ENCODE measurements at places on chromosomes 1 and 21.

DNA sequence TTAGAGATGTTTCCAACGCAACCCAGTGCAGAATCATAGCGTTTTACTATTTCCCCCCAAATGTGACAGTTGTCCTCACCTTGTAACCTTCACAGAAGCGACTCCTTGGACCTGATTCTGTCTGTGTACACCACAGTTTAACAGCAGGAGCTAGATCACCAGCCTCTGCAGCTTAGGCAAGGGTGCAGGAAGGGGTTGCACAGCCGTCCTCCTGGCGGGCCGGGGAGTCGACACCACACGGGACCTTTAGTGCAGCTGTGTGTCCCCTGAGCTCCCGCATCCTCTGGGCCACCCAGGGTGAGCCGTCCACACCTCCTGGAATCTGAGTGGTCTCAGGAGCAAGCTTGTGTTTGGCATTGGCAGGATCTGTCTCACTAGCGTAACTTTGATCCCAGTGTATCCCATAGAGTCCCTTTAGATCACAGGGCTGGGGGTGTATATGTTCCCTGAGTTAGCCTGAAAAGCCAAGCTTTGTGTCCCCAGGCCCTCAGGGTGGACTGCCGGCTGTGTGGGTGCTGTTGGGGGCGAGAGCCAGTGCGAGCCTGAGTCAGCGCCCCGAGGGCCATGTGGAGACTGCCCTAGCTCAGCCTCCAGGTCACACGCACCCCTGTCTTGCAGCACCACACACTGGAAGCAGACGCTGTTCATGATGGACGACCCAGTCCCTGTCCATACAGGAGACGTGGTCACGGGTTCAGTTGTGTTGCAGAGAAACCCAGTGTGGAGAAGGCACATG is 27.5 kb downstream of the PRMT2 start:
- no peak for DNase-seq

DNA sequence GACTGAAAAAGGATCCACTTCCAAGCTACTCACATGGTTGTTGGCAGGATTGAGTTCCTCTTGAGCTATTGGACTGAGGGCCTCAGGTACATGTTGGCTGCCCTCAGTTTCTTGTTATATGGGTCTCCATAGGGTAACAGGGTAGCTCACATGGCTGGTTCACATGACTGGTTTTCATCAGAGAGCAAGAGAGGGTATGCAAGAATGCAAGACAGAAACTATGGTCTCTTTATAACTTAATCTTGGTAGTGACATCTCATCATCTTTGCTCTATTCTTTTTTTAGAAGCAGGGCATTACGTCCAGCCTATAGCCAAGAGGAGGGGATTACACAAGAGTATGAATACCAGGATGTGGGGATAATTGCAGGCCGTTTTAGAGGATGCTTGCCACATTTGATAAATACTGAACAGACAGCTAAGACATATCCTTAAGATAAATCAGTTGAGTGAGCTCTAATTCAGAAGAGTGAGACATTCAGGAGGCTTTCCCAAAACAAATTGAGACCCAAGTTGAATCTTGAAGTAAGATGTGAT is 100.2 kb downstream of the HMCN1 start:
- DNase-seq = no peak

DNA sequence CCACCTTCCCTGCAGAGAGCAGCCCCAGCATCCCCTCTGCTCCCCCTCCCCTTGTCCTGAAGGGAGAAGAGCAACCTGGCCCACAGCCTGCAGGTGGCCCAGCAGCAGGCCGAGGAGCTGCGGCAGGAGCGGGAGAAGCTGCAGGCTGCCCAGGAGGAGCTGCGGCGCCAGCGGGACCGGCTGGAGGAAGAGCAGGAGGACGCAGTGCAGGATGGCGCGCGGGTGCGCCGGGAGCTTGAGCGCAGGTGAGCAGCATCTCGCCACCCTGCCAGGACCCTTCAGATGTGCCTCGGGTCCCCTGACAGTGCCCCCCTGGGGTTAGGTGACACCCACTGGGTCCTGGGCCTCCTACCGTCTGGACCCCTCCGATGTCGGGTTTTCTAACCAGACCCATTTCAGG is 22.3 kb downstream of the CROCC start:
- DNase-seq = no peak

- DNase-seq = peak; percentile 76
Observed at GRCh38 chr1:117659550-117660270, 53.9 kb downstream of the TENT5C start.

DNA sequence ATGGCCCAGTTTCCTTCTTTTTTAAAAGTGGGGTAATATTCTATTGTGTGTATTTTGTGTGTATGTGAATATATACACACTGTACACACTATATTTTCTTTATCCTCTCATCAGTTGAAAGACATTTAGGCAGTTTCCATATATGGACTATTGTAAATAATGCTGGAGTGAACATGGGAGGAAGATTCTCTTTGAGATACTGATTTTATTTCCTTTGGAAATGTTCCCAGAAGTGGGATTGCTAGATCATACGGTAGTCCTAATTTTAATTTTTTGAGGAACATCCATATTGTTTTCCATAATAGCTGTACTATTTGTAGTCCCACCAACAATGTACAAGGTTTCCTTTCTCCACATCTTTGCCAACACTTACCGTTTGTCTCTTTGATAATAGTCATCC is 51.0 kb downstream of the F3 start:
- DNase-seq = no peak

- no peak for DNase-seq
Observed at GRCh38 chr1:82492159-82492558, 691.4 kb downstream of the ADGRL2 start.

DNA sequence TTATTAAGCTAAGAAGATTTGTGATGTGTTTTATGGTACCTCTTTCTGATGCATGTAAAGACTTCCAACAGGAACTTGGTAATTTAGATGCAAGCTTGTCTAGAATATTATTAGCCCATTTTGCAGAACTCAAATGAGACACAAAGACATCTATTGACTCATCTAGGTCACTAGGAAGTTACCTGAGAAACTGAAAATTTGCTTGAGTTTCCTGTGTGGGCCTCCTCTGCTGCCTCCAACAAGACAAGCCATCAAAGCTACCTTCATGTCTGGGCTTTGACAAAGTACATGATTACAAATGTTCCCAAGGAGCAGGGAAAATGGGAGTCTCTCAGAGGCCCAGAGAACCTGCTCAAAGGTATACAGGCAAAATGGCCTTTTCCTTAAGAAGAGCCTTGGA is 5.6 kb downstream of the RUNX1 start:
- peak; percentile 71 for DNase-seq

DNA sequence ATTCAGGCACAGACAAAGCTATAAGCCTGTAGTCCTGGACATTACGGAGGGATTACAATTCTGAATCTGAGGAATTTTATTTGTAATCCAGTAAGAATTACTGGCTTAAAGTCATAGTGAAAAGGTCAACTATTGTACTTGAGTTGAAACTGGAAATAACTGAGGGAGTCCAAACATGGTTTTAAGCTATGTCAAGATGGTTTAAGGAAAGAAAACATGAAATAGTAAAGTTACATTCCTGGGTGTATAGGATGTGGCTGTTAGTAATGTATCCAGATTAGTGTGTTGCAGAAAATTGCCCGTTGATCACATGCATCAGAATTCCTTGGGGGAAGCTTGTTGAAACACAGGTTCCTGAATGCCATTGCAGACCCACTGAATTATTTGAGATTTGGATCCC is 124.8 kb upstream of the GORAB start:
- DNase-seq = no peak

- DNase-seq = no peak
Observed at GRCh38 chr1:189751311-189751710, 726.4 kb downstream of the BRINP3 start.

GRCh38 chr1:30256911-30257310 is 466.5 kb downstream of the MATN1 start:
- no peak for DNase-seq

DNA sequence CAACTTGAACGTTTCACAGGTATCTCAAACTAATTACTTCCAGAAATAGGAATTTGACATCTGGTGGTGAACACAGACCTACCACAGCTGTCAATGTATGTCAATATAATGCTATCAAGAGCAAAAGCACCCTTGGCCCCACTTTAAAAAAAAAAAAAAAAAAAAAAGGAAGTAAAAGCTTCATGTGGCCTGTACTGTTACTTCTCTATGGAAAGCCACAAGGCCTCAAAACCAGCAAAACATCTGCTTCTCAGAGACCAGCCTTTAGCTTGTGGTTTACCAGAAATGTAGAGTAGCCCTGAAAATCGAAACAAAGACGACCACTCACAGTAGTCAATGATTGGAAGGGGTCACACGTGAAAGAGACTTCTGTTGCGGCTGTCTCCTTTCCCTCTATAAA is 109.6 kb downstream of the SLC45A1 start:
- DNase-seq = peak; percentile 63

DNA sequence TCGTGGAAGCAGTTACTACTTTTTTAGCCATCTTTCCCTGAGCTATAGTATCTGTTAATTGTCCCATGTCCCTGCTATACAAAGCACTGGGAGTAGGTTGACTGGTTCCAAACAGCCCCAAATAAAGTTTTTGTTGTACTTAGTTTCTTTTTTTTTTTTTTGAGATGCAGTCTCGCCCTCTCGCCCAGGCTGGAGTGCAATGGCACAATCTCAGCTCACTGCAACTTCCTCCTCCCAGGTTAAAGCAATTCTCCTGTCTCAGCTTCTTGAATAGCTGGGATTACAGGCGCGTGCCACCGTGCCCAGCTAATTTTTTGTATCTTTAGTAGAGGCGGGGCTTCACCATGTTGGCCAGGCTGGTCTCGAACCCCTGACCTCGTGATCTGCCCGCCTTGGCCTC is 3.3 kb downstream of the NCSTN start:
- no peak for DNase-seq

- peak; percentile 50 for DNase-seq
Observed at GRCh38 chr1:155013632-155014031, 11.0 kb downstream of the ZBTB7B start.

DNA sequence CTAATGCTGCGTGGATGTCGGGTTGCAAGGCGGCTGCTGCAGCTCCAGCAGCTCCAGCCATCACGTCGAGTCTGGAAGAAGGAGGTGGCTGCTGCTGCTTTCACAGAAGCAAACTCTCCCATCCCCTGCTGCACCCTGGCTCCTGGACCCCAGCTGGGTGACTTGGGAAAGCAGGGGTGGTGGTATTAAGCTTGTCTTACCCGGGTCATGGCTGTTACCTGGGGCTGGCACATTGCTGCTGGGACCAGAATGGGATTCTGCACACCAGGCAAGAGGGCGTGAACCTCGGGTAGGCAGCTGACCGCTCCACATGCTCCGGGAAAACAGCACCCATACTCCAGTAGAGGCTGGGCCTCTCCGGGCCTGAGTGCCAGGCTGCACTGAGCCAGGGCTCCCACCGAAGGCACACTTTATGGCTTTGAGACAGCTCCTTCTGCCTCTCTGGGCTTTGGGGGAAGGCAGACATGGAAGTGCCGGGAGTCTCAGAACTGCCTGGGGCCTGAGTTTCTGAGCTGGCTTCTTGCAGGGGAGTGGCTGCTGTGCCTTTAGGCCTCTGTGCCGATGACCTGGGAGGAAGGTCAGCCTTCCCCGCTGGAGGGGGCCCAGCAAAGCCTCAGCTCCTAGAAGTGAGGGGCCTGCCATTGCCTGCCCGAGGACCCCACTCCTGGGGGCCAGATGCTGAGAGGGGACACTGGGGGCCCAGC is 1.2 kb downstream of the SMIM1 start:
- DNase-seq = no peak

DNA sequence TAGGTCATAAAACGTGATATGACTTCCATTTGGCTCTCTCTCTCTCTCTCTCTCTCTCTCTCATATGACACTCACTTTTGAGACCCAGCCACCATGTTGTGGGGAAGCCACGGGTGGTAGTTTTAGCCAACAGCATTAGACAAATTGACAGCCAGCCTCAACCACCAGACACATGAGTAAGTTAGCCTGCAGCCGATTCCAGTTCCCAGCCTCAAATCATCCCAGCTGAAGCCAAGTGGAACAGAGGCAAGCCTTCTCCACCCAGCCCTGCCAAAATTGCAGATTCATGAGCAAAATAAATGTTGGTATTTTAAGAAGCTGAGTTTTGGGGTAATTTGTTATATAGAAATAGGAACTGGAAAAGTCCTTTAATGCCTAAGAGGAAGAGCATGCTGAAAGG is 98.0 kb upstream of the DNAH14 start:
- DNase-seq = no peak

DNA sequence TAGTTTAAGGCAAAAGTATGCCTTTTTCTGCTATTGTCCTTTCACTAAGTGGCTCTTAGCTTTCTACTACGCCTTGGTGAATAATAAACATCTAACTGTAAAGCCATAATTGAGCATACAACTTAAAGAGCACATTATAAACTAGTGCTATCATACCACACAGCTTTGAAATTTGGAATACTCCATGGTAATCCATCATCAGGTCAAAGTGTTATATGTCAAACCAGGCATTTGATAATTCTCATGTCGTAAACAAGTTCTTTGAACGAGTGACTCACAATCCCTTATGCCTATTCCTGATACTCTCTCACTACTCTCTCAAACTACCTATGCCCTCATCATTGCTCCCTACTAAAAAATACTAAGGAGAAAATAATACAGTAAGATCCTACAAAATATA is 60.3 kb upstream of the FMN2 start:
- no peak for DNase-seq

GRCh38 chr1:145963265-145964019 is 933 bp downstream of the ANKRD34A start:
- DNase-seq = no peak

DNA sequence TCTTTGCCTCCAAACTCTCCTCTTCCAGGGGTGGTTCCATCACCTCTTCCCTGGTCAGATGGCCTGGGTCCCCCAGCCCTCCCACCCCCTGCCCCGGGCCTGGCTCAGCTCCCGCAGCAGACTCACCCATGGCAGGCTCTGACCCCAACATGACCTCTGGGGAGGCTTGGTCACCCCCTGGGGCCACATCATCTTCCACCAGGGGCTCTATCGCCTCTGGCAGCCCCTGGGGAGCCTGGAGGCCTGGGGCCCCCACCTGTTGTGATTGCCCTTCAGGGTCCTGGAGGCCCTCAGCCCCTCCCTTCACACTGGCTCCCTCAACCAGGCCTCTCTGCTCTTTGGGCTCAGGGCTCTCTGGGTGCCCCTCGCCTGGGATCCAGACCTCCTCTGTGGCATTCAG is 6.4 kb downstream of the NES start:
- DNase-seq = no peak

DNA sequence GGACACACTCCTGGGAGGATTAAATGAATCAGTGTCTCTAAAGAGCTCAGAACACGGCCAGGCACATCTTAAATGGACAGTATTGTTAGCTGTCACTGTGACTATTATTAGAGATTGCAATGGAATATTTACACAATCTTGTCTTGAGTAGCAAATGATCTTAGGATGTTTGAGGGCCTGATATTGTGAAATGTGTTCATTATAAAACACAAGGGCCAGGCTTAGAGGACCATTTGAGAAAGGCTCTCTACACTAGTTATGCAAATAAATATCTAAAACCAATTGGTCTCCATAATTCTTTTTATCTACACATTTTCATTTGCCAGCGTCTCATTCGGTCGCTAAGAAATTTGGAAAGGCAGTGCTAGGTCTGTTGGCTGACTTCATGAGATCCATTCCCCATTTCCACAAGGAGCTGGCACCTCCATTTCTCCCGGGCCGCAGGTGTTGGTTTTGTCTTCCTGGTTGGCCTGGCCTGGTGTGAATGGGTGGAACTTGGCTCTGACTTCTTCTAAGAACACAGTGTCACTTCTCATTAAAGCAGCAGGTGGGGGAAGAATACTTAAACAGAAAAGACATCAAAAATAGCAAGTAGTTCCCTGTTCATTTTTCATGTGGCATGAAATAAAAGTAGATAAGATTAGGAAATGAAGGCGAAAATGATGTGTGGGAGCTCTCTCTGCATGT is 56.0 kb upstream of the PLXNA2 start:
- DNase-seq = no peak

GRCh38 chr1:215777370-215777925 is 210.3 kb downstream of the KCTD3 start:
- no peak for DNase-seq
